ENCODE measurements at places on chromosomes 12 and 14.

- DNase-seq = no peak
Measured at GRCh38 chr14:51981218-51981854, 8.0 kb upstream of the RTRAF start.

DNA sequence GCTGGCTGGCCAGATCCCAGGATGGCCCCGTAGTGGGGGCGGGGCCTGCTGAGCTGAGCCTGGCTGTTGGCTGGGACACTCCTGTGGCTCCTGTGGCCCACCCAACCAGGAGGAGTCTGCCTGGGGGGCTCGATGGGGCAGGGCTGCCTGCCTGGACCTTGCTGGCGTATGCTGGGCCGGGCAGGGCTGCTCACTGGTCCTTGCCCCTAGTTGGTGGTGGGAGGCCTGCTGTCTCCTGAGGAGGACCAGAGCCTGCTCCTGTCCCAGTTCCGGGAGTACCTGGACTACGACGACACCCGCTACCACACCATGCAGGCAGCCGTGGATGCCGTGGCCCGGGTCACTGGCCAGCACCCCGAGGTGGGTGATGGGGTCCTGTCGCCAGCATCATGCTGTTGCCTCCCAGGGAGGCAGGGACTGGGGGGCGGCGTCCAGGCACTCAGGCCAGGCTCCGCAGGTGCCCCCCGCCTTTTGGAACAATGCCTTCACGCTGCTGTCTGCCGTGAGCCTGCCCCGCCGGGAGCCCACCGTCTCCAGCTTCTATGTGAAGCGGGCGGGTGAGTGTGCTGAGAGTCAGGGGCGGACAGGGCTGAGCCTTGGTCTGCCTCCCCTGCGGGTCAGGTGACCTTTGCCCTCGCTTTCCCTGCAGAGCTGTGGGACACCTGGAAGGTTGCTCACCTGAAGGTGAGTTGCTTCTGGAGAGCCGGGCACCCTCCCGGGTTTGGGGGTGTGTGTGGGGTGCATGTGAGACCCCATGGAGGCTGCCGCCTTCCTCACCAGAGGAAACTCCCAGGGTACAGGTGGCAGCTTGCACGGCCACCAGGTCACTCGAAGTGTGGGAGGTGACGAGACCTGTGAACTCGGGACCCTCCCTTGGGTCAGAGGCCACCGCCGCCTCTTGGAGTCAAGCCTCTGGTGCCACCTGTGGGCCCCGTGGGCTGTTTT lies 3.4 kb downstream of the NOC4L start:
- no peak for DNase-seq

GRCh38 chr14:91363776-91364523 lies 53.7 kb downstream of the CCDC88C start:
- DNase-seq = no peak

DNA sequence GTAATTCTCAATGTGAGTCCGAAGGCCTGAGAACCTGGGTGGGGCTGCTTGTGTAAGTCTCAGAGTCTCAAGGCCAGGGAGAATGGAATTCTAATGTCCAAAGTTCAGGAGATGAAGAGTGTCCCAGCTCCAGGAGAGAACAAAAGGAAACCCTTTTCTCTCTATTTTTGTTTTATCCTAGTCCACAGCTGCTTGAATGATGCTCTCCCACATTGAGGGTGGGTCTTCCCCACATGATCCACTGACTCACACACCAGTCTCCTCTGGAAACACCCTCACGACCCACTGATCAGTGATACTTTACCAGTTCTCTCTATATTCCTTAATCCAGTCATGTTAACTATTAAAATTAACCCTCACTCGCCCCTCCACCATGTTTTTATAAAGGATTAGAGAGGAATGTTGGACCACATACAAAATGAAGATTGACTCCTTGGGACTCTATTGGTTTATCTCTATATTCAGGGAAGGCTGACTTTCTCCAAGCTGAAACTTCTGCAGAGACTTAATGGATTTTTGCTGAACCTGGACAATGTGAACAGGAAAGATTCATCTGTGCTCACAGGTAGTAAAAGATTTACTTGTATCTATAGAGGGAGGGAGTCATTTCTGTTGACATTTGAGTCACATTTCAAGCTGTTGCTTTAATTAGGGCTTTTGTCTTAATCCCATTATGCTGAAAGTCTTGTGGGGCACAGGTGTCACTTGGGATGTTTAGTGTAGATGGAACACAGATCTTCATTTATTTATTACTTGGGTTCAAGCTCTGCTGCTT lies 1061.0 kb upstream of the TMEM132C start:
- no peak for DNase-seq

DNA sequence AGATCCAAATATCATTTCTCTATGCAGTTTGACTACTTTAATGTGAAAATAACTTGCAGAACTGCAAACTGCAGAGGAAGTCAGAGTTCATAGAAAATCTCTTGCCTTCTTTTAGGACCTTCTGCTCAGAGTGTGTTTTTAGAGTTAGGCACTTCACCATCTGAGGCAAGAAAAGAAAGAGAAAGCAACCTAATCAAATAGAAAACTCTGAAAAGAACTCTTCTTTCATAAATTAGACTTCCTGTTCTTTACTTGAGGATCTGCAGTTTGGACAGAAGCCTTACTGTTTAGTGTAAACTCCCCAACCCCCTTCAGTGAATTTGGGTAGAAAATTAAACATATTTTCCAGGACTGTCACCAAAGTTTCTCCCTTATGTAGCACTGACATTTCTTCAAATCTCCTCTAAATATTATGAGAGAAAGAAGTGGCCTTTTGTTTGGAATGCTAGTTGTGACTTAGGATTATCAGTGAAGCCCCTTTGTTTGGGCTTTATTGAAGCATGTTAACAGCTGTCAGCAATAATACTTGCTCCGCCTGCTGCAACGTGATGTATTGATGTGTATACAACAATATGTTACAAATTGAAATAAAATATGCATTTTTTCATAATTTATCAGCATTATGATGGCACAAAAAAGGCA lies 99.5 kb downstream of the PDZRN4 start:
- DNase-seq = no peak

GRCh38 chr14:47332106-47332505 lies 343.3 kb downstream of the MDGA2 start:
- no peak for DNase-seq

DNA sequence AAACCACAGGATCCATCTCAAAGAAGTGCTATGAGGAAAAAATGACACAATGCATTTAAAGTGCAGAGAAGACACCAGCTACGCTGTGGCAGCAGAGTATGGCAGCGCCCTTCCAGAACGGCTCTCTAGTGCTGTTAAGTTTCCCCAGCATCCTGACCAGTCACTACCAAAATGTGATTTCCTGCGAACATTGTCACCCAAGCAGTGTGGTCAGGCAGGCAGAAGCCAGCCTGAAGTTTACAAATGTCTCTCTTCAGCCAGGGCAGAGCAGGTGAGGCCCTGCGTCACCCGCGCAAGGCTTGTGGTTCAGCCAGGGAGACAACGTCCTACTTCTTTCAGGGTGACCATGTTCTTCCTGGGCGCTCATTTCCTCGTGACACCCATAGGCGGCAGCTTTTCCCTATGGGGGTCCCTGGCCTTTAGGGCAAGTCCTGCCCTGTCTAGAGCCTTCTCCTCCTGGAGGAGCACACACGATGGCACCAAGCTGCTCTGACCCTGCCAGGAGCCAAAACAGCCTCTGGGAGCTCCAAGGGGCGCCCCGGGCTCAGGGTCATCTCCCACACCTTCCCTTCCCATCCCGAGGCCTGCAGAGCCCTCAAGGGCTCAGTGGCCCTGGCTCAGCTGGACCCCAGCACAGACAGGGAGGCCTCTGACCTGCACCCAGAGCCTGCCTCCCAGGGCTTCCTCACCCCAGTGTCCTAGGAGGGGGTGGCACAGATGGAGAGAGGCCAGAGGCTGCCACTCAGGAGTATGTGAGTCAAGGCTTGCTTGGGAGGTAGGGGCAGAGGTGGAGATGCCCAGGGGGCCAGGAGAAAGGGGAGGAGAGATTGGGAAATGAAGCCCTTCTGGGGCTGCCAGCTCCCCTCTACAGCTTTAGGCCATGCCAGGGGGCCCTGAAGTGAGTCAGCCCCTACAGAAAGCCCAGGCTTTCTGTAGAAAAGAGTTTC lies 41.9 kb downstream of the PSMA6 start:
- no peak for DNase-seq
